ENCODE measurements at places on chromosomes 12 and 14. TPM values are rescaled to one million over a fixed set of nuclear protein-coding genes. Genes with fewer than 3 reads are reported as not detected.

DNA sequence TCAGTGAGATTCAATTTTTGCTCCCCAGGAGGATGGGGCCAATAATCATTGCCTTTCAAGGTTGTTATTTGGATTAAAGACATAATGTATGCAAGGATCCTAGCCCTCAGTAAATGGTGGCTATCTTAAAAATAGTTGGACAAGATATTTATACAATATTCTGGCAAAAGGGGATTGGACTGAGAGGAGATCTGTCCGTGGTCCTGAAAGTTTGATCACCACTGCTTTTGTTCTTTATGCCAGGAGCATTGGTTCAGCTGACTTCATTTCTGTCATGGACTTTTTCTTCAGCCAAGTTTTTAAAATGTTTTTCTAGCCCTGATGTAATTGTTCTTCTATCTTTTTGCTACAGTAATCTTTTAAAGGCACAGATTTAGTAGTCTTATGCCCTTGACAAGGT is 70.2 kb upstream of the TCL1A start:
- no peak for ATAC-seq

GRCh38 chr12:14454098-14454907 is 88.8 kb downstream of the ATF7IP start:
- peak; percentile 81 for ATAC-seq

The RNFT2 gene
- 1.1 TPM for total RNA-seq

DNA sequence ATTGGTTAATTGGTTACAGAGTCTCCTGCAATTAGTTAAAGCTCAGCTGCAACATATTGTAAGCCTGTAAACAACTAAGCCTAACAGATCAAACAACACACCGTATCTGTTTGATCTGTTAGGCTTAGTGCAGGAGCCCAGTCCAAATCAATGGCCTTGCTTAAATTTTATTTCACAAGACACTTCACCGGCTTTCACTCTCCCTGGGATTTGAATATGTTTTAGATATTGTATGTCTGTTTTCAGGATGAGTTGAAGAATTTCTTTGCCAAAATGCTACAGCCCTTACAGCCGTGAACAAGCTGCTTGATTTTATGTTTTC is 5.5 kb upstream of the RNASE1 start:
- no peak for ATAC-seq

DNA sequence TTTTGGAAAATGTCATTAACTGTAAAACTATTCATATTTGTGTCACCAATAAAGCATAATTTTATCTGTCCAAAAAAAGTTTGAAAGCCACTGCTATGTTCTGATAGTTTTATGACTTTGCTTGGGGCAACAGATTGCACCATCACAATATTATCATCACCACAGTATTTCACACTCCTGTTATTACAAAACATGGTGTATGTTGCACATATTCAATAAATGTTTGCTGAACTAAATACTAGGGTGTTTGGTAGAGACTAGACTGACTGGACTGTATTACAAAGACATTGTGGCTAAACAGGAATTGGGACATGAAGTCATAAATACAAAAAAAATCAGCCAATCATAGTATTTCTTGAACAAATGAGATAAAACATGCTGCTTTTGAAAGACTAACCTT is 55.1 kb downstream of the PAWR start:
- peak; percentile 92 for ATAC-seq

DNA sequence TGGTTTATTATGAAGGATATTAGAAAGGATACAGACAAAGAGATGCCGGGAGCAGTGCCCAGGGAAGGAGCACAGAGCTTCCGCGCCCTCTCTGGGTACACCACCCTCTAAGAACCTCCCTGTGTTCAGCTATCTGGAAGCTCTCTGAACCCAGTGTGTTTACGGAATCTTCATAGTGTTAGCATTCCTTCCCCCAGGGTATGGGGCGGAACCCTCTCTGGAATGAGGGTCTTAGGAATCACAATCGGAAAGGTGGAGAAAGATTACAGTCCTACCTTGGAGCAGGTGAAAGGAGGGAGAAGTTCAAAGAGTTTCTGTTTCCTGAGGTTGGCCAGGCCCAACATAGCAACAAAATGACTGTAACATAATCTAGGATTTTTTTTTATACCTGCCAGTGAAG is 6.8 kb upstream of the NUDT4 start:
- no peak for ATAC-seq

DNA sequence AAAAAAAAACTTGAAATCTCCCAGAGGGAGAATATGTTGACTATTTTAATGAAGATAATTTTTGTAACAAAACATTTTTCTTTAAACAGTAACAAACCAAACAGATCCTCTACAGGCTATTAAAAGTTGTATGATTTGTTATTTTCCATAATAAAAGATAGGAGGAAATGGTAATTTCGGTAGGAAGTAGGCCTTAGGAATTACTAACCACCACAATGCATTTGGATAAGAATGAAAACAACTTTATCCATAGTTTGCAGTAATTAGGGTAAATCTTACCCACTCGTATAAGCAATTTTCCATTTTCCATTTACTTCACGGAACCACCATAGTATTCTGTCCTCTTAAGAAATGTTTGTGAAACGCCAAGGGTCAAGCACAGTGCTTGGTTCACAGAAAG is 6.0 kb downstream of the USP44 start:
- no peak for ATAC-seq

- peak; percentile 2 for ATAC-seq
Measured at GRCh38 chr14:24172871-24173281, 996 bp downstream of the REC8 start.

The FLRT2 gene
- total RNA-seq, result 2.1 TPM

DNA sequence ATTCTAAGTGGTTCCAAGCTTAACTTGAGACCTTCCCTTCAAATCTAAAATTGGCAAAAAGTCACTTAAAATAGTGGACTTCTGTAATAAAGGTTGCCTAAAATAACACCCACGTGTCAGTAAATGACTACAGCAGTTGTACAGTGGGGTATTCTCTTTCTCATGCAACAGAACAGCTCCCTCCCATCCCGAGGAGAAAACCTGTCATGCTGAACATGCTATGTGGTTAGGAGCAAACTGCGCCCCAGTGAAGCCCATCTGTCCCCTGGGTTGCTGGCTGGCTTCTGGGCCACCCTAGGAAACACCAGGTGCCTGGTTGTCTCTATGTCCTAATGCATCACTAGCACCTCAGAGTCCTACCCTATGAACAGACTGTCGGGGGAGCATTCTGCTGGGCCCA is 2.7 kb downstream of the BTBD6 start:
- ATAC-seq, result no peak

- ATAC-seq, result no peak
Measured at GRCh38 chr14:61930101-61930857, 168.1 kb downstream of the SNAPC1 start.

GRCh38 chr14:52352061-52352491 is 38.0 kb downstream of the PTGER2 start:
- ATAC-seq, result no peak

Data from esophagus mucosa (tissue), 1 donor.